ENCODE measurements at places on chromosomes 1 and 21.

DNA sequence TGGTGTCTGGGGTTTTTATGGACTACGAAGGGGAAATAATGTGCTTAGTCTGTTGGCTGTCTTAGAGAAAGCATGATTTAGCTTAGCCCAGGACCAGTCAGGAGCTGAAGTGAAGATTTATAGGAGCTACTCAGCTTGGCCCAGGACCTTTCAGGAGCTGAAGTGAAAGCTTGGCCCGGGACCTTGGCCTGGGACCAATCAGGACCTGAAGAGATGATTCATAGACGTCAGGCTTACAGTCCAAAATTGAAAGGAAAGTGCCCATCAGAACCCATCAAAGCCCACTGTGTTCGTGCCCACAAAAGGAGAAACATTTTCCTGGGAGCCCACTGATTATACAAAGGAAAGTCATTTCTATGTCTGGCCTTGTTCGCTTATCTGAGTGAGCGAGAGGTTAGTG lies 35.6 kb downstream of the MSTO1 start:
- no peak for DNase-seq

GRCh38 chr21:30839304-30839703 lies 9.7 kb upstream of the KRTAP7-1 start:
- DNase-seq = peak; percentile 31

DNA sequence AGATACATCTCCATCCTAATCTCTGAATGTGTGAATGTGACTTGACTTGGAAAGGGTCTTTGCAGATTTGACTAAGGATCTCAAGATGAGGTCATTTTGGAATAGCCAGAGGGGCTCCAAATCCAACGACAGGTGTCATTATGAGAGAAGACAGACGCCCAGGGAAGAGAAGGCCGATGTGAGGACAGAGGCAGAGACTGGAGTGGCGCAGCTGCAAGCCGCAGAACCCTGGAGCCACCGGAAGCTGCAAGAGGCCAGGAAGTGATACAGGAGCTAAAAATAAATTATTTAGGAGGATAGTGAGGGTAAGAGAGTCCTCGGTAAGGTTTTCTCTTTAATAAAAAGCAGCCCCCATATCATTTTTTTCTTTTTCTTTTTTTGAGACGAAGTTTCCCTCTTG lies 9.7 kb upstream of the AADACL4 start:
- no peak for DNase-seq

GRCh38 chr21:9837946-9838737 lies 683.2 kb upstream of the TPTE start:
- no peak for DNase-seq

DNA sequence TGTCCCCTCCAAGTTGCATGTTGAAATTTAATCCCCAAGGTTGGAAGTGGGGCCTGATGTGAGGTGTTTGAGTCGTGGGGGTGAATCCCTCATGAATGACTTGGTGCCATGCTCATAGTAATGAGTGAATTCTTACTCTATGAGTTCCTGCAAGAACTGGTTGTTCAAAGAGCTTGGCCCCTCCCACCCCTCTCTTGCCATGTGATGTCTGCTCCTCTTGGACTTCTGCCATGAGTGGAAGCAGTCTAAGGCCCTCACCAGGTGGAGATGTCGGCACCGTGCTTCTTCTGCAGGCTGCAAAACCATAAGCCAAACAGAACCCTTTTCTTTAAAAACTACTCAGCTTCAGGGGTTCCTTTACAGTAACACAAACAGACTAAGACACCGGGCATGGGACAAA lies 14.3 kb downstream of the G0S2 start:
- DNase-seq = peak; percentile 17

GRCh38 chr21:28235169-28235895 lies 757.3 kb downstream of the LTN1 start:
- DNase-seq = no peak

DNA sequence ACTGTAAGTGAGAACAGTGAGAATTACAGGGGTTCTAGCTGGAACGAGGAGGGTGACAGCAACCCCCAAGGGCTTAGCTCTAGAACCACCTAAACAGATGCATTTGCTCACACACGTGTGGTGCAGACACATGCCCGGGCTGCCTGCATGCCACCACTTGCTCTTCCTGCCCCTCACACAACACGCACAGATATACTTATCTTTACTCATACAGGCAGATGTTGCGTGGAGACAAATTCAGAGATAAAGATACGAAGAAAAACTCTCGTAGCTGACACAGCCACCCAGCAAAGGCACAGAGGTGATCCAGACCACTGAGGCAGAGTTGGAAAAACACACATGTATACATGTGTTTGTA lies 13.5 kb downstream of the VANGL1 start:
- no peak for DNase-seq

- no peak for DNase-seq
Measured at GRCh38 chr1:192905049-192905448, 96.2 kb downstream of the RGS2 start.

DNA sequence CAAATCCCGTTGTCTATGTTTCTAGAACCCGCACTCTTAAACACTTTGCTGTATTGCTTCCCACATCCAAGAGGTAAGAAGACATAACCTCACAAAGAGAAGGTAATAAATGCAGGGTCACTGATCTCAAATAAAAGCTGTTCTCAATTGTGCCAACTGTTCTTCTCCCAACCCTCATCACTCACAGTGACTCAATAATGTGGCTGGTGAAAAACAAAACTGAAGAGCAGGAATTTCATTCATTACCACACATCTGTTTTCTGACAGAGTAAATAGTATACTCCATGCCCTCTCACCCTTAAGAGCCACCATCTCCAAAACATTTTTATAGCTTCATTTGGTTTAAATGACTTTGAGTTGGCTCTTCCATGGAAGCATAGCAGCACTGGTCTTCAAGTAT lies 6.2 kb upstream of the ERICH3 start:
- DNase-seq = no peak

DNA sequence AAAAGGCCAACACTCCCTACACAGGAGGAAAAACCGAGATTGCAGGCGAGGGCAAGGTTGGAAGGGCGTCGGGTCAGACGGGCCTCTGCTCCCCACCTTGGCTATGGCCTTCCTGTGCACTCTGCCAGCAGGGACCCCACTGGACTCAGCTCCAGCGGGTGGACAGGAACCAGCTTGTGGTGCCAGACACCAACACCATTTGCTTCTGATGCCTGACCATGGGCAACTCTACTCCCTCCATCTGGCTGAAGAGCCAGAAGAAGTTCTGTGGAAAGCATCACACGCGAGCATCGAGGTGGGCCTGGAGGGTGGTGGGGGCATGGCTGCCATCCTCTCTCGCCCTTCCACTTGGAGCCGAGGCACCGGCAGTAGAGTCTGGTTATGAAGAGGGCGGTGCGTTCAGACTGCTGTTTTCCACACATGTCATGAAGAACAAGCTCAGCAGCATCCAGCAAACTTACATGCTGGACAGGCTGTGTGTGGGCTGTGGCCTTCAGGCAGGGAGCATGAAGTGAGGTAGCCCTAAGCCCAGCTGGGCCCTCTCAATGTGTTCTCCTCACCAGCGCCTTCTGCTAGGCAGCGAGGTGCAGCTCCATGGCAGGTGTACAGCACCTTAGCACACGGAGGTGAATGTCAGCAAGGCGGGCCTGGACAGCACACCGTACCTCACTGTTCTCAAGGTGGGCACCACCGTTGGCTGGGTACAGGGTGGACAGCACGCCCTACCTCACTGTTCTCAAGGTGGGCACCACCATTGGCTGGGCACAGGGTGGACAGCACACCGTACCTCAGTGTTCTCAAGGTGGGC lies 15.6 kb upstream of the ZNF669 start:
- DNase-seq = no peak

GRCh38 chr1:205491794-205492193 lies 12.7 kb upstream of the CDK18 start:
- no peak for DNase-seq

- peak; percentile 44 for DNase-seq
Measured at GRCh38 chr1:32208891-32209328, at the start of gene DCDC2B. DCDC2B (plus strand) TSS chr1:32209089; CDS start chr1:32209094, 5 bp downstream.

GRCh38 chr1:215819114-215819513 lies 252.0 kb downstream of the KCTD3 start:
- DNase-seq = no peak

- no peak for DNase-seq
Measured at GRCh38 chr1:53378061-53378460, 50.2 kb upstream of the LRP8 start.

GRCh38 chr1:109893532-109894171 lies 17.0 kb upstream of the CSF1 start:
- no peak for DNase-seq

- no peak for DNase-seq
Measured at GRCh38 chr1:245288796-245289195, 134.0 kb downstream of the KIF26B start.

- DNase-seq = peak; percentile 89
Measured at GRCh38 chr1:26788836-26789611, 1.3 kb downstream of the PIGV start.

DNA sequence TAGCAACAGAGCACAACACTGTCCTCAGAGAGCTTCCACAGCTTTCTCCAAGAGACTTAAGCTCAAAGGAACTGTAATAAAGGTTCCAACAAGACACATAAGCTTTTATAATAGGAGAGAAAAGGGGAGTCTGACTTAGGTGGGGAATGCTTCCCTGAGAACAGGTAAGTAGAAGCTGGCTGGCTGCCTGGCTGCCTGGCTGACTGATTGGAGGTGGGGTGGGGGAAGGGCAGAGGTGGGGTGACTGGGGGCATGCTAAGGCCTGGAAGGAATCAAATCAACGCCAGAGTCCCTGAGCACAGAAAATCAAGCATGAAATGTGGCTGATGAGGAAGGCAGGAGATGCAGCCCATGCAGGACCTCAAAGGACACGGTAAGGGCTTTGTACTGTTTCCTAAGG lies 45.8 kb downstream of the DMAP1 start:
- no peak for DNase-seq

- peak; percentile 33 for DNase-seq
Measured at GRCh38 chr1:90579212-90579802, 137.8 kb downstream of the BARHL2 start.

DNA sequence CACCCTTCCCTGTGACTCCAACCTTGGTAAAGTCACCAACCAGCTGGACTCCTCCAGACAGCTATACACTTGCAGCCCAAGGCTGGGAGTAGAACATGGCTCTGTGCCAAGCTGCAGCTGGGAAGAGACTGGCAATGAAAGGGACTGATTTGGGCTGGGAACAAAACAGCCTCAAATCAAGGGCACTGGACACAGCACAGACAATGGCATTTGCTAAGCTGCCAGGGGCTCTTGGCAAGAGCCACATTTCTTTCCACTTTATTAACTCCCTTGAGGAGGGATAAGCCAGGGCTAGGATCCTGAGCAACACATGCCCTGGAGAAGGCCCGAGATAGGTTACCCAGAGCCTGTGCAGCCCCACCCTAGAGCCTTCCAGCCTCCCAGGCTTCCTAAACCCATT lies 12.0 kb downstream of the SYT11 start:
- DNase-seq = no peak

DNA sequence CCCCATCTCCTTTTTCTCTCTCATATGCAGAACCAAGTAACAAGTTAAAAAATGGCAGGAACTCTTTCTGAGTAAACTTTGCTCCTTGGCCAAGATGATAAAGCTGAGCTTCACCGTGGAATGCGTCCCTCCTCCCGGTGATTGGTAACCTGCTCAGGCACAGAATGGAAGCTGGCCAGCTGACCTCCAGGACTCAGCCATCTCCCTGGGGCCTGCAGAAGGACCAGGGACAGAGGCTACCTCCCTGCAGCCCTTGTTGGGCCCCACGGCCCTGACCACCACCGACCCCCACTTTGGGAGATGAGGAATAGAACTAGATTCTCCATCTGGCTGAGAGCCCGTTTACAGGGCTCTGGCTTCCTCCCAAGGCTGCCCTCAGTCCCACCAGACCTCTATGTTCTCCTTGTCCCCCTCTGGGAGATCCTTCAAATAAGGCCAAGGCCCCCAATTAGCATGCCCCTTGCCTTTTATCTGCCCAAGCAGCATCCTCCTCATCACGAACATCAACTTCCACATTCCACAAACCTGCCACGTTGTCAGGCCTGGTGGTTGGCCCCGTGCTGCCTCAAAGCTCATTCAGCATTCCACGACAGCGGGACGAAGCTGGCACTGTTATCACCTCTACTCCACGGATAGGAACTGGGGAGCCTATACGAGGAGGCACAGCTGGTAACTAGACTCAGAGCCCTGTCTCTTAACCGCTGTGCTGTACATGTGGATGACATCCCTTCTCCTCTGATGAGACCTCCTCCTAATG lies 74.2 kb downstream of the CD34 start:
- no peak for DNase-seq

DNA sequence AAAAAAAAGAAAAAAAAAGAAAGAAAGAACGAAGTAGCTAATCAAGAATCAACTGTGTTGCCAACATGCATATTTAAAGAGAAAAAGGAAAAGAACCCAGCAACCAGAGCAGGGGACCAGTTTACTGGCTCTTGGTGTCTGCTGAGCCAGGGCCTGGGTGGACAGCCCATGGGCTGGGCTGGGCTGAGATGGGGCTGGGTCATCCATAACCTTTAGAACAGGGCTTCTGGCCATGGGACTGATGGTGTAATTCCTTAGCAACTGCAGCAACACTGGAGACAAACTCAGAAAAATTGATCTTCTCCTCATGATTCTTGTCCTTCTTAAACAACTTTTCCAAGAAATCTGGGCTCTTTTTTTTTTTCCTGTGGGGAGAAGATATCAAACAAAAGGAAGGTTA lies 10.5 kb downstream of the S100A7A start:
- no peak for DNase-seq

DNA sequence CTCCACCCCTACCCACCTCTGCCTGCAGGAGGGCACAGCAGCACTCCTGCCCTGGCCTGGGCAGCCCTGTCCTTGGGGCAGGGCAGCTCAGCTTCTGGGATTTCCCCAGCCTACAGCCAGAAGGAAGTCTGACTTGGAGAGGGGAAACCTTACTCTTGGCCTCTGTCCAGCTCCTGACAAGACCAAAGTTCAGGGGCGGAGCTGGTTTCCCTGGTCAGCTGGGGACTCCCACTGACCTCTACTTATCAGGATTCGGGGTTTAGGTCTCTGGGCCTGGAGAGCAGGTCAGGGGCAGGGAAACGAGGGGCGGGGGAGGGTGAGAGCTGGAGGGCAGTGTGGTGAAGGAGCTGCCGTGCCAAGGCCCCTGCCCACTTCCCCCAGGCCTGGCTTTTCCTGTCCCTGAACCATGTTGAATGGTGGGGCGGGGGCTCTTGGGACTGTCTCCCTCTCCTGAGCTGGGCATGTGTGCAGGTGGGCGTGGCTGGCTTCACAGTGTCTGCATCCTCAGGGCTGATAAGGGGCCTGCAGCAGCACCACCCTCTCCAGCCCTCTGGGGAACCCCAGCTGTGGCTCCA lies 16.8 kb upstream of the ETV3 start:
- DNase-seq = no peak

DNA sequence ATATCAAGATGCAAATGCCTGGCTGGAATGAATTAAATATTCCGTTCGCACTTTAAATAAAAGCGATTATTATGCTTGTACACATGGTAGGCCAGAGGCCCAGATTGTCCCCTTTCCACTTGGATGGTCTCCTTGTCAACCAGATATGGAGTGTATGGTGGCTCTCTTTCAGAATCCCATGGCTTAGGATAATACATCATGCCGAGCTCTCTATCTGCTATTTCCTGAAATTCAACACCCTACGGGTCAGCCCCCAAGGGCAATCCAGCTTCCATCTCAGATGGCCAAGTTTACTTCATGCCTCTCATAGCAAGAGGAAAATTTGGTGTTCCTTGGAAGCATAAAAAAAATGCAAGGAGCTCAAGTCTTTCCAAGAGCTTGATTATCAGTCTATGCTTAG lies 25.4 kb upstream of the FMO1 start:
- DNase-seq = no peak
